ENCODE measurements at places on chromosomes 11 and 22.

GRCh38 chr11:57302489-57302888 lies 22.3 kb downstream of the TNKS1BP1 start:
- DNase-seq: no peak

DNA sequence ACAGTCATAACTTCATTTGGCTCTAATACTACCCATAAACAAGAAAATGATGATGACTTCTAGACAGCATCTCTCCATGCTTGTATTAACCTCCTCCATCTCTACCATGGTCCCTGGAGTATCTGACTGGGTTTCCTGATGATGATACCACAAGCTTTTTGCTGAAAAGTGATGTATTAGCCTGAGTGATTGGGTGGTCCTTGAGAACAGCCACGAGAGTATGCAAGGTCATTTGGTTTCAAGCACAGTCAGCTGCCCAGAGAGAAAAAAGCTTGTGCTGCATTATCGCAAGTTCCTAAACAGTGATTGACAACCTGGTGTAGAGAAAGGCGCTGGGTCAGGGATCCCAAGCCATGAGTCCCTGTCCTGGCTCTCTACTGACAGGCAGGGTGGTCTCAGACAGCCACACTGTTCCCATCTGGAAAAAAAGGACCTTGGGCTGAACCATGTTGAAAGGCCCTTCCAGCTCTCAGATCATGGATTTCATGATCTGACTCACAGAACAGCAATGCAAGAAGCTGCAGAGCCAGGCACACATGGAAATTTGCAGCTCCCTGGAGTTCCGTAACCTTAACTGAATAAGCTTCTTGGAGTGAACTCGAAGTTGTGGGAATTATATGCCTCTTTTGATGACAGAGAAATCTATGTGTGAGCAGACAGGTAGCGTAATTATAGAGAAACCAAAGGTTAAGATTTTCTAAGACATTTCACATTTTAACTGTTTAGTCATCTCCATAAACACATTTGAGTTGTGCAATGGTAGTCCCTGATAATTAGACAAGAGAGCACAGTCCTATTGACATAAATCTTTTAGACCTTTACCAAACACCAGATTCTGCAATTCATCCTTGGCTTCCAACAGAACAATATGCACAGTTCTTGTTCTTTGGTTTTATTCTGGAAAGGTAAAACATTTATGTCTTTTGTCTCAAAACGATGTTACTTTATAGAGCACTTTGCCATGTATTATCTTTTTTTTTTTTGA lies 54.1 kb upstream of the UBASH3B start:
- no peak for DNase-seq

DNA sequence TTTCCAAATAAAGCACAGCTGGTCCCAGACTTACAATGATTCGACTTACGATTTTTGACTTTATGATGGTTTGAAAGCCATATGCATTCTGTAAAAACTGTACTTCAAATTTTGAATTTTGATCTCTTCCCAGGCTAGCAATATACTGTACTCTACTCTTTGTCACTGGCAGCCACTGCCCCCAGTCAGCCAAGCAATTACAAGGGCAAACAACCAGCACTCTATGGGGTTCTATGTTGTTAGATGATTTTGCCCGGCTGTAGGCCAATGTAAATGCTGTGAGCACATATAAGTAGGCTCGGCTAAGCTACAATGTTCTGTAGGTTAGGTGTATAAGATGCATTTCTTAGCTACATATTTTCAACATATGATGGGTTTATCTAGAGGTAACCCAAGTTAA lies 217.3 kb downstream of the RAB38 start:
- no peak for DNase-seq

DNA sequence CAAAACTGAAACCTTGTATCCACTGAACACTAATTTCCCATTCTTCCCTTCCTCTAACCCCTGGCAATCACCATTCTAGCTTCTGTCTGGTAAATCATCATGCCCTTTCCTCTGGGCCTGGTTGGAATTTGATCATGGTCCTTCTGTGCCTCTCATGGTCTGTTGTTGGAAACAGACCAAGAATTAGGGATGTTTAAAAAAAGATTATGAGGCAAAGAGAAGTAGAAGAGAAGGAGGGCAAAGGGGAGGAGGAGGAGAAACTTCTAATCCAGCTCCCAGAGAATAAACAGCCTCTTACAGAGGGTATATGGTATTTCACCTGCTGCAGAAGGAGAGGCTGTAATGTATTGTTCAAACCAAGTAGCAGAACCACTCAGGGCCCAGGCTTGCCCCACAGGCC lies 10.6 kb downstream of the BCO2 start:
- no peak for DNase-seq

GRCh38 chr11:71933141-71933933 lies 4.5 kb downstream of the RNF121 start:
- DNase-seq: no peak

GRCh38 chr22:43180670-43181069 lies 6.3 kb downstream of the TTLL12 start:
- DNase-seq: no peak

DNA sequence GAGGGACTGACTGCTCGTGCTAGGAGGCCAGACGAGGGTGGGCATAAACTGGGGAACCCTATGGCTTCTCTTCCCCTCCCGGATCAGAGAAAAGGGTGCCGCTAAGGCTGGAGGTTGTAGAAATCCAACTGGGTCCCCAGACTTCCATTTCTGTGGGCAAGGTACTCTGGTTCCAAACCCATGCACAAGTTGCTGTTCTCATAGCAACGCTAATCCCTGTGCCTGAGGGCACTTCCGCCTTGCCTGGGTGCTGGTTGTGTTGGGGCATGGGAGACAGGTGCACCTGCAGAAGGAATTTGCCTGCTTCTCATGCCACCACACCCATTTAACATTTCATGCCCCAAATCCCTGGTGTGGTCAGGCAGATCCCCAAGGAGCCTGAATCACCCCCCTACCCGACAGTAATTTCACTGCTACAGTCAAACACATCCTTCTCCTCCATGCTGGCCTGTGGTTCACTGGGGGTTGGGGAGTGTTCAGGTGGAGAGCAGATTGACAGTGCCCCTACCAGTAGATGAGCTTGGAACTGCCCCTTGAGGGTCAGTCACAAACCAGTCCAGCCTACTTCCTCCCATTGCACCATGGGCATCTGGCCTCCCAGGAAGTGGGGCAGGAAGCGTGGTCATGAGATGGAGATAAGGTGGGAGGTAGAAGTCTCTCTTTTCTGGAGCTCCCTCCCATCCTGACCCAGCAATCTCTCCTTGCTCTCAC lies 1.2 kb downstream of the C2CD2L start:
- DNase-seq: no peak

- no peak for DNase-seq
Measured at GRCh38 chr11:120023120-120023519, 114.8 kb downstream of the TRIM29 start.

GRCh38 chr11:45392591-45393091 lies 106.5 kb upstream of the SYT13 start:
- no peak for DNase-seq

- DNase-seq: no peak
Measured at GRCh38 chr11:20310137-20310536, 53.4 kb upstream of the HTATIP2 start.

GRCh38 chr11:95147364-95147905 lies 57.8 kb downstream of the ENDOD1 start:
- DNase-seq: peak; percentile 72

- no peak for DNase-seq
Measured at GRCh38 chr22:41989246-41989645, 9.3 kb upstream of the WBP2NL start.

DNA sequence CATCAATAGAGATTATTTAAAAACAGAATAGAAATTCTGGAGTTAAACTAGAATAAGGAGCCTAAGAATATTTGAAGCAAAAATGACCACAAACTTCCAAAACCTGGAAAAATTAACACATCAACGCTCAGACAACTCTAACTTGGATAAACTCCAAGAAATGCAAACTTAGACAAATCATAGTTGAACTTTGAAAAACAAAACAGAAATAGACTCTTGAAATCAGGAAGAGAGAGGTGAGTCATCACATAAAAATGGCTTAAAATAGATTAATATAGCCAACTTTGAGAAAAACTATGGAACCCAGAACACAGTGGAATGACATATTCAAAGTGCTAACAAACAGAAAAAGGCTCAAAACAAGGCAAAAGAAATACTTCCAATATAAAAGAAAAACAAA lies 974.2 kb downstream of the JRKL start:
- no peak for DNase-seq

DNA sequence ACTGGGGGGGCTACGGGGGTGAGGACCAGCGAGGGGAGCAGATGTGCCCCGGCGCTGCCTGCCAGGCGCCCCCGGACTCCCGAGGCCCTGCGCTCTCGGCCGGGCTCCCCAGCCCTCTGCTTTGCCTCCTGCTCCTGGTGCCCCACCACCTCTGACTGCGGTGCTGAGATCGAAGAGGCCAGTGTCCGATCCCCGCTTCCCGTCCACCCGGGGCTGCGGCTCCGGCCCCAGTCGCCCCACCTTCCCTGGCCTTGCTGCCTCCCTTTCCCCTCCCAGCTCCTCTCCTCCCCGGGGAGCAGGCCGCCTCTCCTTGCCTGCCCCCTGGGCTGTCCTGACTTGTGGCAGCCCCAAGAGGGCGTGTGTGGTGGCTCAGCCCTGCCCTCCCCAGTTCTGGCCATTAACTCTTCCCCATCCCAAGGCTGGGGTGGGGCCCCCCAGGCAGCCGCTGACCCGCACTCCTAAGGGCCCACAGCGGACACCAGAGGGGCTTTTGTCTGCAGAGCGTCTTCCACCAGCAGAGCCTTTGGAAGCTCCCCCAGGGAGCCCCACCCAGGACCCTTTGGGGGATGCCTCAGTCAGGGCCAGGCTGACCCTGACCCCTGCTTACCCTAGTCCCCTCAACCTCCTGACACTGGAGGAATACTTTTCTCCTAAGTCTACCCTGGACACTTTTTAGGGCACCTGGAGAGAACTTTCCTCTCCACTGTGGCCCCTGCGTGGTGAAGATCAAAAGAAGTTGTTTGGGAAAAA lies 16.6 kb downstream of the RTN4RL2 start:
- no peak for DNase-seq

- DNase-seq: peak; percentile 30
Measured at GRCh38 chr11:73242251-73243092, 24.4 kb downstream of the P2RY2 start.

DNA sequence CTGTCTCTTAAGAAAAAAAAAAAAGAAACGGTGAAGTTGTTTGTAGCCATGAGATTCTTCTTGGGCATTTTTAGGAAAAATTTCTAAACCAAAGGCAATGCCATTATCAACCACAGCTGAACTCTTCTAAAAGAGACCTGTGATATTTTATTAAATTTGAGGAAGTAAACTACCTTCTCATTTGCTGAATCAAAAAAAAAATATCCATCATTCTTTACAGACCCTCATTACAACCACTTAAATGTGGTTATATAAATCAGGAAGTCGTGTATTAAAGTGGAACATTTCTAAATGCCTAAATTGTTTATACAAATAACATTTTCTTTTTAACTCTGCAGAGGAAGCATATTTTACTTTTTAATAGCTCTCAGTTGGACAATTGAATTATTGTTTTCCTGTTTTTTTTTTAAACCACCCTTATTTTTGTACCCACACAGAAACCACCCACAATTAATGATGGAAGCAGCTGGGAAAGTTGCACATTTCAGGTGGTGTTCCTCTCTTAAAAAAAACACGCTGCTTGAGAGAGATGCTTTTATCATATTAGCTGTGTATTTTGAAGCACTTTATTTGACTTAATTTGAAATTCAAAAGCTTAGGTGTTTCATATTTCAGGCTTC lies 91.2 kb downstream of the ARHGAP42 start:
- DNase-seq: no peak

- DNase-seq: no peak
Measured at GRCh38 chr22:36293606-36294292, 40.8 kb downstream of the APOL1 start.
